ENCODE measurements at places on chromosomes 3 and 15. TPM values are rescaled to one million over a fixed set of nuclear protein-coding genes. Genes with fewer than 3 reads are reported as not detected.

Gene DUOXA1
- not detected for total RNA-seq

Gene HCN4
- not detected for total RNA-seq

Gene NRG4
- 0.13 TPM for total RNA-seq

Gene SLC2A2
- not detected for total RNA-seq

Gene TMC3
- not detected for total RNA-seq

Gene GOLGA6L4
- total RNA-seq: 0.56 TPM
